ENCODE measurements at places on chromosomes 2 and 18.

GRCh38 chr2:40200366-40200915, 251.4 kb downstream of the SLC8A1 start:
- no peak for DNase-seq

DNA sequence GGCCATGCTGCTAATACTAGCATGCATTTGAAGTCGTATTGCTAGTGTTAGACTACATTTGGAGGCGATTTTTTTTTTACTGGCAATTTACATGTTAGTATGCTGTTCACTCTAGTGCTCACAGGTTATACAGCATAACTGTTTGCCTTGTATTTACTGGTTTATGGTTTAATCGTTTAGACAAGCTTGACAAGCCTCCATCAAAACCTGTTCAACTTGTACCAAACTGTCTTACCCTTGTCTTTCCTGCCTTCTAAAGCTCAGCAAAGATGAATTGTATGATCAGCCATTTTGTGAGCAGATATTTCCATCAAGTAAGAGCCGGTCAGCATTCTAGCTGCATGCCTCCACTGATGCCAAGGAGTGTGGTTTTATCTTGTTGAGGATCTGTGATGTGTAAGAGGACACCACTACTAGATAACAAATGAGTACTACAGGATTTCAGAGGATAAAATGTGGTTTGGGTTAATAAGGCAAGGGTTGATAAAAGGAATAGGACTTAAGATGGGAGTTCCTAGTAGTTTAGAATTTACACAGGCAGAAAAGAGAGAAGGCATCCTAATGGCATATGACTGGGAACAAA, 68.4 kb upstream of the ITM2C start:
- no peak for DNase-seq

- DNase-seq = peak; percentile 53
Measured at GRCh38 chr2:164479460-164479859, 141.8 kb downstream of the GRB14 start.

DNA sequence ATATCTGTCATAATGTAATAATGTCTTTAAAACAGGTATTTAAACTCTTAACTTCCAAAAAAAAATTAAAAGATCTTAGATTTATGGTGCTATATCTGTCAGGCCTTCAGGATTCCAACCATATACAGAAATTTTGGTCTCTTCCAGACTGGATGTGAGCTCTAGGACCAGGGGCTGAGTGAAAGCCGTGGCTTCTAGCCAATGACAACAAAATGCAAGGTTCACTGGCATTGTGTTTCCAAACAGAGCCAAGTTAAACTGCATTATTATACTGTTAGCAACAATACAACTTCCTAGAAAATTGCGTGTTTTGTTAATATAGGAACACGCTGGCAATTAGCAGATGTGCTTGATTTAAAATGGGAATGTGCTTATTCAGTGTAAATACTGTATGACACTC, 809.8 kb upstream of the SOX11 start:
- peak; percentile 23 for DNase-seq

- DNase-seq = peak; percentile 83
Measured at GRCh38 chr2:239223310-239224198, 177.3 kb downstream of the HDAC4 start.

DNA sequence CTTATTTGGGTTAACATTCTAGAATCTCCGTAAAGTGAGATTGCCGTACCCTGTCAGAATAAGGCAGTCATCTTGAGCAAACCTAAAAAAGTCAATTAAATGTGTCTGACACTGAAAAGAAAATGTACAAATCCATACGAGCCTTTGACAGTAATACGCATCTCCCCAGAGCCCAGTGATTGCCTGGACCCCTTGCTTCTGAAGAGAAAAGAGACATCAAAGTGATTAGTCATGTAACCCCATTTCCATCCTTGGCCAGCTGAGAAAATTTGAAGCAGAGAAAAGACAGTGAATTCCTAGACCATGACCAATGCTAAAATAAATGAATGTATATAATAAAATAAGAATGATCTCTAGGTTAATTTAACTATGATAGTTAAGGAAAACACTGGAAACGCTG, 1499.4 kb downstream of the SUCLG1 start:
- no peak for DNase-seq

DNA sequence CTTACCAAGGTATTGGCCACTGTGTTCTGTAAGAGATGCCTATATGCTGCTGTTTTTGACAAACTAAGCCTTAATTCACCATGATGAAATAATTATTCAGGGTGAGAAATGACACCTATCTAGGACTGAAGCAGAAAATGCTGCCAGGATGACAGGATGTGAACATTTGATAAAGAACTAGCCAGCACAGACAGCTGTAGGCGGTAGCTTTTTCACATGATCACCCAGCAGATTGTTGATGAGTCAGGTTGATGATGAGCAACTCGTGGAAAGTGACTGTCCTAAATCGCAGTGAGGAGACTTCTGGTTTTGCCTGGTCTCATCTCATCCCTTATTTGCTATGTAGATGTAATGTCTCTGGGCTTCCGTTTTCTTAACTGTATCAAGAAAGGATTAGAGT, 144.1 kb downstream of the PRPF40A start:
- no peak for DNase-seq

- no peak for DNase-seq
Measured at GRCh38 chr2:215218587-215219577, 80.5 kb upstream of the ABCA12 start.

- no peak for DNase-seq
Measured at GRCh38 chr18:74604361-74604760, 6.7 kb downstream of the ZNF407 start.

GRCh38 chr2:169160926-169161481, 91.6 kb downstream of the DHRS9 start:
- DNase-seq = no peak
